ENCODE measurements at places on chromosomes 3 and 15.

- peak; percentile 16 for DNase-seq
These were observed 203.7 kb downstream of the ABHD5 start for GRCh38 chr3:43894176-43895049.

GRCh38 chr15:80605591-80606150 lies 89.4 kb upstream of the ABHD17C start:
- no peak for DNase-seq

GRCh38 chr3:128587391-128587790 lies 63.2 kb downstream of the RPN1 start:
- no peak for DNase-seq

GRCh38 chr3:42830437-42831320 lies 21.4 kb downstream of the ACKR2 start:
- DNase-seq: no peak

GRCh38 chr3:79845546-79845945 lies 77.7 kb upstream of the ROBO1 start:
- no peak for DNase-seq

DNA sequence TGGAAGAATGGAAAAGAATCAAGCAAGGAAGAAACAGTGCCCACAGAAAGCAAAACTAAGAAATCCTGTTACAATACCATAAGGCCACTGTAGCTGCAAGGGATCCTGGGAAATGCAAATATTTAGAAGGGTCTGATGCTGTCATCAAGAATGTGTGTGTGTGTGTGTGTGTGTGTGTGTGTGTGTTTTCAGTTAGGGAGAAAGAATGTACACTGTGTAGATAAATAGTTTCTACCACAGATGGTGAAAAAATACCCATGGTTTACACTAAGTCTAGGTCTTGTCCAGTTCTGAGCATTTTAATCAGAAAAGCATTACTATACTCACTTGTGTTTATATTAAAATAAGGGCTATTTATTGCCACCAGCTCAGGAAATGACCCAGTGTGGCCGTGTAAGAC lies 355.0 kb downstream of the RBMS3 start:
- DNase-seq: no peak

DNA sequence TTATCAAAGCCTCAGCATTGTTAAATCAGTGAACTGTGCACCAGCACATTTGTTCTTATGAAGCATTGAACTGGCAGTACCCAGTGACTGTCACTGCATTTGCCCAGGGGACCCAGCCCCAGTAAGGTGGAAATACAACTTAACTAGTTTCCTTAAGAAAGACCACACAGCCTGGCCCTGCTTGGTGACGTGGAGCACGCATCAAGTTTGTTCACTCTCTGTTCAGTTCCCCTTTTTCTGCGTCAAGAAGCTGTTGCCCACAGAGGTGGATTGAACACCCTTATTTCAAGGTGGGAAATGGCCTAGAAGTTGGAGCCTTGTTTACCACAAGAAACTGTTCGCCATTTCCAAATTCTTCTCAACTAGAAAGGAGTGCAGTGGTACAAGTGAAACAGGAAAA lies 69.9 kb upstream of the AGBL1 start:
- no peak for DNase-seq

DNA sequence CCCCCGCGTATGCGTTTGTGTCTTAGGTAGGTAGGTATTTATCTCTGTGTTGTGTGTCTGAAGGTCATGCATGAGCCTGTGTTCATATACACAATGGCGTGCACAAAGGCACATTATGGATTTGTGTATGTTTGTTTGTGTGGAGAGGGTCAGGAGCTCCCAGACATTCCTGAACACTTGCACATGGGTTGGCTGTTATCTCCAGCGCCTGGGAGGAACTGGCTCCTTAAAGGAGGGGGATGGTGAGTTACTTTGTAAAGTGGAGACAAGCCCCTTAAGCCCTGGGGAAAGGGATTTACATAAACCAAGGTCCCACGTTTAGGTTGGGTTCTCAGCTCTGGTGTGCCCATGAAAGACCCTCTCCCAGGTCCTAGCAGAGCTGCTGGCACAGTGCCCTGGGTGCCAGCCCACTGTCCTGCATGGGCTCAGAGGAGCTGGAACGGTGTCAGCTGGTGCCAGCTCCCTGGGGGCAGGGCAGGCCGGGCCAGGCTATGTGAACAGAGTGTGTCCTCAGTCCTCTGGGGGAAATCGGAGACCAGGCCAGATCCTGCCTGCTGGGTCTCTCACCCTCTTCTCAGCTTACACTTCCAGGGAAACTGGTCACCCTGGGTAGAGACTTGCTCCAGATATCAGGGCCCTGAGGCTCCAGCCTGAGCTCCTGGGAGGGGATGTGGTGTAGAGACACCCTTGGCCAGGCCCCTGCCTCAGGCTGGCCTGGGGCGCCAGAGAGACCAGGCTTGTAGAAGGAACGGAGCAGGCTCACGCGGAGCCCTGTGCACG lies 25.1 kb downstream of the SNX33 start:
- no peak for DNase-seq

GRCh38 chr3:16864610-16865313 lies 20.0 kb upstream of the PLCL2 start:
- DNase-seq: peak; percentile 61

DNA sequence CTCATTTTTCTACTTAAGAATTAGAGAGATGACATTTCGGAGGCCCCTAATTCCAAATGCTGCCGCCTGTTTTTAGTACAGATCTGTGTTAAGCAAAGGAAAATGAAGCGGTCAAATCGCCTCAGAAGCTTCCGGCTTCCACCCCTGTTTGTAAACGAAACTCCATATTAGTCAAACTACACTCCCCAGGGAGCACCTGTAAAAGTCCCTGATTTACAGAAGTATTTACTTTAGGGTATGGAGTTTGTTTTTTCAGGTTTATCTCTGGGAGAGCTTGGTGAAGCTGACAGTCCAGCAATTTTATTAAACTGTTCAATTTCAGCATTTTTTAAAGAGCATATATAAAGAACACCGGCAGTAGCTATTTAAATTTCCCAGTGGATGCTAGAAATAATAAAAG lies 319.8 kb downstream of the FHIT start:
- DNase-seq: no peak

GRCh38 chr15:40097096-40097967 lies 11.3 kb downstream of the BMF start:
- no peak for DNase-seq

DNA sequence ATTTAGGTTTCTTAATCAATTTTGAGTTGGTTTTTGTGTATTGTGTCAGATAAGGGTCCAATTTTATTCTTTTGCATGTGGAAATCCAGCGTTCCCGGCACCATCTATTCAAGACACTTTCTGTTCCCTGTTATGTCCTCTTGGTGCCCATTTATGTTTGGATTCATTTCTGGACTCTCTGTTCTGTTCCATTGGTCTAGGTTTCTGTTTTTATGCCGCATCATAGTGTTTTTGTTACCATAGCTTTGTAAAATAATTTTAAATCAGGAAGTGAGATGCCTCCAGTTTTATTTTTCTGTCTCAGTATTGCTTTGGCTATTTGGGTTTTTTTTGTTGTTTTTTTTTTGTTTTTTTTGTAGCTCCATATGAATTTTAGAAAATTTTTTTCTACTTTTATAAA lies 97.1 kb downstream of the LRRC28 start:
- DNase-seq: no peak

GRCh38 chr3:151322511-151322910 lies 5.9 kb upstream of the GPR87 start:
- no peak for DNase-seq

DNA sequence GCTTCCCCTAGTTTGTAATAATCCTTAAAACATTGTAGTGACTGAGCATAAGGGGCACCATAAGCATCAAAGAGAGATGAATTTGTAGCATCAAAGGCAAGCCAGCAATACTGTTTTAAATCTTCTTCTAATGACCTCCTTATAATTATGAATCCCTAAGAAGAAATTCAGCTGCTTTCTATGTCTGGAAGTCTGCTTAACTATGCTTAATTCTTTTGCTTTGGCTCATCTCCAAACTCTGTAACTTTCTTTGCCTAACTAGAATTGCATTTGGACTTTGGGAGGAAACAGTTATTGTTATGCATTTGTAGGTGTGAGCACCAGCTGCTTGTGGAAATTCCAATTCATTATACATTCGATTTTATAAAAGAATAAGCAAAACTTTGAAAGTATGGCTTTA lies 117.7 kb upstream of the SPATA16 start:
- DNase-seq: no peak

DNA sequence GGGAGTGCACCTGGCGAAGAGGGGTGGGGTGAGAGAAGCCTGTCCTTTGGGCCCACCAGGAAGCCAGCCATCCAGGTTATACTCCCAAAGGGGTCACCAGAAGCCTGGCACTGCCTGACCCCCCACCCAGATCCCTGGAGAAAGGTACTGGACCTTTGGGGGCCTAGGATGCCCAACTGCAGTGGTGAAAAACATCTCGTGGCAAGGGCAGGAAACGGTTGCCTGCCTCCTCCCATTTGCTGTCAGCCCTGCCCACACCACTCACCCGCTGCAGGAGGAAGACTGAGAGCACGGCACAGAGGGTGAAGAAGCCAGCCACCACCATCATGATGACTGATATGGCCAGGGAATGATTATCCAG lies 2.2 kb upstream of the ULK3 start:
- no peak for DNase-seq

- no peak for DNase-seq
These were observed 156.1 kb downstream of the TBL1XR1 start for GRCh38 chr3:177041021-177041729.

DNA sequence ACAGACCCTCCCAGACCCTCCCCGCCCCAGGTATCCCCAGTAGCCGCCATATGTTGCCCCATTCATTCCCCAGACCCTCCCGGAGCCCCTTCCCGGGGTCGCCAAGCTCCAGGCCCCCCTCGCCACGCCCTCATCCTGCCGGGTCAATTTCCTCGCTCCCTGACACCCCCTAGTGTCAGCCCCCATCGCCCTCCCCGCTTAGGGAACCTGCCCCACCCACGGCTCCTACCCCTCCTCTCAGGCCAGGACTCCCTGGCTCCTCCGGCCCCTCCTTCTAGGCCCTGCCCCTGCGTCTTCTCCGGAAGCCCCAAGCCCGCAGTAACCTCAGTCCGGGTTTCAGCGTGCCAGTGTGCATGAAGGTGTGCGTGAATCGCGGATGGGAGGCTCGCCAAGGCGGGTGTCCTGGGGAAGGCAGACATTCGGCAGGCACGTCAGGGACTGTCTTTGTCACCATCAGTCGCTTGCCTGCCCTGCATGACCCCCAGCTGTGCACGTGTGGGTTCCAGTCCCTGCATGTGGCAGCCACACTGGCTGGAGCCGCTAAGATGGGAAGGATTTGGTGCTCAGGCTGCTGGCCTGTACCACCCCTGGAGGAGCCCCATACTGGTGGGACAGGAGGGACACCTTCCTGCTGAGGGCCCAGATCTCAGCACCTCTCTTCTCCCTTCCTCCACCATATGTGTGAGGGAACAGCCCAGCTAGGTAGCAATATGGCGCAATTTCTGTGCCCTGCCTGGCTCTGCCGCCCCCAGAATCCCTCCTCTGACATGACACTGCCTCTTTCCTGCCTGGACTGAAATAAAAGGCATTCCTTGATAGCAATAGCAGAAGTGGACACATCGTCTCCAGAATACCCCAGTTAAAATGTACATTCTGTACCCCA lies 693 bp downstream of the DISP2 start:
- DNase-seq: no peak

- no peak for DNase-seq
These were observed 742.4 kb downstream of the NAALADL2 start for GRCh38 chr3:175601521-175601920.

DNA sequence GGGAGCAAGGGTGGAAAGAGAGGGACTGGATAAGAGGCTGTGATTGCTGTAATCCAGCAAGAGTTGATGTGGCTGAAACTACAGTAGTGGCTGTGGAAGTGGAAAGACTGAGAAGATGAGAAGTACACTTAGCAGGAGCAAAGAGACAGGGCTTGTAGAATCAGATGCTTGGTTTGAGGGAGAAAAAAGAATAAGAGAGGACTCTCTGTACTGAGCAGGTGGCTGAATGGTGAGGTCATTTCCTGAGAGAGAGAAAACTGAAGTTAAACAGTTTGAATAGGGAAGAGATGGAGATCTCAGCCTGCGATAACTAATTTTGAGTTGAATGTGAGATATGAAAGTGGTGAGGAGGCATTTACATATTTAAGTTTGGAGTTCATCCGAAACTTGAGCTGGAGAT lies 95.8 kb upstream of the SLC25A36 start:
- DNase-seq: no peak

GRCh38 chr3:174215456-174215855 lies 643.7 kb upstream of the NAALADL2 start:
- peak; percentile 20 for DNase-seq

- DNase-seq: no peak
These were observed 88.7 kb upstream of the TNIK start for GRCh38 chr3:171548917-171549316.

DNA sequence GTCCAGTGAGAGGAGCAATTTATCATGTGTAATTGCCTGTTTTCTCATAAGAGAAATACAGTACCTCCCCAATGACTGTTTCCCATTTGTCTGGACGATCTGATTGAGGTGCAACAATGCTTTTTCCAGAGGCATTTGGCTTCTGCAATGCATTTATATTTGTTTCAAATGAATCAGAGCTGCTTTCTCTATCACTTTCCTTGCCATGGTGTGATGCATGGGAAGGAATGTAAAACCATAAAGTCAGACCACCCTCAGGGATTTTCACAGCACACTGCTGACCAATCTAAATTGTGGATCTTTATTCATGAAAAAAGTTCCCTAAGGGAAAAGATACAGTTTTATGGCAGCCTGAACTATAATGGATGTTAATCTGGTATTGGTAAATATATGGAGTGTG lies 333.0 kb downstream of the ZNF385D start:
- peak; percentile 46 for DNase-seq

DNA sequence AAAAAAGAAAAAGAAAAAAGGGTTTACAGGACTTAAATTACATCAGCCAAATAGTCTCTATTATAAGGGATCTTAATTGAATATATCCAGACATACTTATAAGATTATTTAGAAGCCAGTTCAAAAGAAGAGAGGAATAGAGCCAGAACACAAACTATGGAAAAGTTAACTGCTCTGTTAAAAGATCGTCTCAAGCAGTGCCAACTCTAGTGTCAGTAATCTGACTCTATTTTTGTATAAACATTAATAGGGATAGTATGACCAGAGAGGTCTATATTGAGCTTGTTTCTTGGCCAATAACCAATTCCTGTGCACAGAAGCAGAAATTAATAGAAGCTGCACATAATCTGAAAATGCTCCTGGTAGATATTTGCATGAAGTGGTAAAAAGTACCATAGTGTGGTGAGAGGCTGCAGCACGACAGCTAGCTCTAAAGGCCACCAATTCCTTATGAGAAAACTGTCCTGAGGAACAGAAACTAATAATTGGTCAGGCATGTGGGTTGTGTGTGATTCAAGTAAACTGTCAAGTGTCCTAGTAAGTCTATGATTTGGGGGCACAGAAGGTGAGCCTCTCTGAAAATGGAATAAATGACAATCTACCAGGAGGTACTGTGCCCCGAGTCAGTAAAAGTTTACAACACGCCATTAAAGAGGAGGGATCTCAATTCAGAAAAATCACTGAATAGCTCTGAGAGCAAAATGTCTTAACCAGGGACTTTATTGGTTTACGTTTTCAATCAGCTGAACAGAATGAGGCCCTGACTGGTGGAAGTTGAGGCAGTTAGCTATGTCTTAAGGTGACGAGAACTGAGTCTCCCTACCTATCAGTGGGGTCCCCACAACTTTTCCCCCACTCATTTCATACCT lies 51.5 kb upstream of the NANOGP8 start:
- DNase-seq: no peak
